ENCODE measurements at places on chromosomes 12 and 14.

DNA sequence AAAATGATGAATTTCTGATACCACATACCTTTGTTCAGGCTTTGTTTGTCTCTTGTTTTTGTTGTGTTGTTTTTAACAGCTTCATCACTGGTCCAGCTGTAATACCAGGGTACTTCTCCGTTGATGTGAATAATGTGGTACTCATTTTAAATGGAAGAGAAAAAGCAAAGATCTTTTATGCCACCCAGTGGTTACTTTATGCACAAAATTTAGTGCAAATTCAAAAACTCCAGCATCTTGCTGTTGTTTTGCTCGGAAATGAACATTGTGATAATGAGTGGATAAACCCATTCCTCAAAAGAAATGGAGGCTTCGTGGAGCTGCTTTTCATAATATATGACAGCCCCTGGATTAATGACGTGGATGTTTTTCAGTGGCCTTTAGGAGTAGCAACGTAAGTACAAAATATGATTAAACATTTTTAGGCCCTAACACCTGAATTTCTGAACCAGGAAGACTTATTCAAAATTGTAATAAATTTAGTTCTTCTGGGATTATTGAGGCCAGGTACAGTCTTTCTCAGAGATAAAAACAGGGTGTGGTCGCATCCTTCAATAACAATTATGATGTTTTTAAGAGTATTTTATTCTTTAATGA lies 22.4 kb downstream of the RXYLT1 start:
- DNase-seq, result no peak

DNA sequence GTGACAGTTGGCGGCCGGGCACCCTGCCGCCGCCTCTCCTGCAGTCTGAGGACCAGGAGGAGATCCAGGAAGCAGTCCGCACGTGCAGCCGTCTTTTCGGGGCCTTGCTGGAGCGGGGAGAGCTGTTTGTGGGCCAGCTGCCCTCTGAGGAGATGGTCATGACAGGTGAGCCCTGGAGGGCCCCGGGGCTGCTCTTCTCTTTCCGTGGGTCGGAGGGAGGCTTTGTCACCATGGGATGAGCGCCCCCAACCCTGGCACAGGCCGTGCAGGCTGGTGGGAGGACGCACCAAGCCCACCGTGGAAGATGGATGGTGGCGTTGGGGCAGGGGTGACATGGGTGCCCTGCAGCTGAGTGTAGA lies 532 bp downstream of the NOC4L start:
- no peak for DNase-seq

- DNase-seq, result no peak
Measured at GRCh38 chr12:2408262-2408661, 355.5 kb downstream of the CACNA1C start.

DNA sequence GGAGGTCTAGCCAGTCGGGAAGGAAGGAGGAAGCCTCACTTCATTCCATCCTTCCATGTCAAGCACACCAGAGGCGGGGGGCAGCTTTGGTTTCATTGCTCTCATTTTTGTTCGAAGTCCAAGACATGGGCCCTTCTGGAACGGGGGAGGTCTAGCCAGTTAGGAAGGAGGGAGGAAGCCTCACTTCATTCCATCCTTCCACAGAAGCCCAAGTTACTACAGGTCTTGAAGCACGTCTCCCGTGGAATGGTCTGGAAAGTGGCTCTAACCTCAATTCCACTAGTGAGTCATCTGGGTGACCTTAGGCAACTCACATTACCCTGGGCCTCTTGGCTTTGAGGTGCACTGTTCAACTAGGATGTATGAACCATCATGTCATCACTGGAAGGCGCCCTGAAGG lies 156.3 kb downstream of the NTF3 start:
- no peak for DNase-seq

DNA sequence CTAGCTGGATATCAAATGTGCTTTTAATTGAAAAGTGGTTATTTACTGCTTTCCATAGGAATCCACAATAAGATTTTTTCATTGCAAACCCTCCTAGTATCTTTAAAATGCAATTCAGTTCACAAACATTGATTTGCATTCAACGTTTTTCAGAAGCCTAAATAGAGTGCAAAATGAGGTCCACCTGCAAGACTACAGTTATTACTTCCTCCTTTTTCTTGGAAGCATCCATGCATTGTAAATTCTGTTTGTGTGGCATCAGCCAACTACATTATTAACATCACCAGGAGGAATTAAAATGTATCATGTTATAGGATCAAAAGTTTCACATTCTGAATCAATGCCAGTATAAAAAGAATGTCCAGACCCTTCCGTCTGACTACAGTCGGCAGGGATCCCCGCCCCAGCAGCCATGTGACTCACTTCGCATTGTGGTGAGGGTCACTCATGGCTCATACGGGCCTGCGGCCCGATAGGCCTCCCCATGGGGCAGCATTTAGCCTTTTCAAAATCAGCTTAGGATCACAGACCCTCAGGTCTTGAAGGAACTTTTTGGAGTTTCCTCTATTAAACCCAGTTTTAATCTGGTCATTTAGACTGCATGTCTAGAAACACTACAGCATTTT lies 46.3 kb downstream of the NTF3 start:
- DNase-seq, result no peak

- no peak for DNase-seq
Measured at GRCh38 chr14:94857950-94858349, 88.0 kb upstream of the GSC start.

DNA sequence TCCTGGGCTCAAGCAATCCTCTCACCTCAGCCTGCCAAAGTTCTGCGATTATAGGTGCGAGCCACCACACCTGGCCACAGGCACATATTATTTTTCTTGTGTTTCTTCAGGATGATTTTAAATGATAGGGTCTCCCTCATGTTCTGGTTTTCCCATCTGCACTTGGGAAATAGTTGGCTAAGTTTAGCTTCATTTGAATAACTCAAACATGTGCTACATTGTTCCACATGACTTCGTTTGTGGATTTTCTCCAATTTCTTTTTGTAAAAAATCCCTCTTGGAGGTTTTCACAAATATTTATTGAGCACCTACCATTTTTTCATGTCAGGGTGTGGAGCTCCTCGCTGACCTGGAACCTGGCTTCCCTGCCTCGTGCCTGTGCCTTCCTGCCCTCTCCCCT lies 55.2 kb upstream of the GNPNAT1 start:
- DNase-seq, result no peak

DNA sequence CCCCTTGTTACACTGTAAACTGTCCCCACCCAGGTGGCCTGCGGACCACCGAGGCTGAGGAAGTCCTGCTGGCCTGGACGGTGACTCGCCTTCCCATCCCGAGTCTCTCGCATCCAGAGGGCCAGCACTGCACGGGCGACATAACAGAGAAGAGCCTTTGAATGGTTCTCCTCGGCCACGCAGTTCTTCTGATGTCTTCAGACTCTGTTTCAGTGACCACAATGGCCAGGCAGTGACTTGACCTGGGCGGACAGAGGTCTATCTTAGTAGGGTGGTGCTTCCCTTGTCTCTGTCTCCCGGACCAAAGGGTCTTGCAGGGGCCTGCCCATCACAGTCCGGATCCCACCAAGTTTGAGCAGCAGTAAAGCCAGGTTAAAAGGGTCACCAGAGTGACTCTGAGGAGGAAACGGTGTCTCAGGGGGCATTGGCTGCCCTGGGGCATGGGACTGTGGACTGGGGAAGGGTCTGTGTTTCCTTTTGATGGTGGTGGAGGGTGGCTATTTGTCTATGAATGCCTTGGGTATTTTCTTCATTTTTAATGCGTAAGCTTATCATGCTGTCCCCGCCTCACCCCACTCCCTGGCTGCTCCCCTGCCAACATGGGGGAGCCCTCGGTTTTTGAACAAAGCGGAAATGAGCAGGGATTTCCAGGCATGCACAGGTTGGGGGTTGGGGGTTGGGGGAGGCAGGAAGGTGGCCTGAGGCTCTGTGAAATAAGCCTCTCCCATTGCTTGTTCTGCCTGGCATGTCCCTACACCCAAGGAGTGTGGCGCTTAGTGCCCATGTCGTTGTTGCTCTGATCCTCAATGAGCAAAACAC lies 10.3 kb downstream of the KRT85 start:
- no peak for DNase-seq

DNA sequence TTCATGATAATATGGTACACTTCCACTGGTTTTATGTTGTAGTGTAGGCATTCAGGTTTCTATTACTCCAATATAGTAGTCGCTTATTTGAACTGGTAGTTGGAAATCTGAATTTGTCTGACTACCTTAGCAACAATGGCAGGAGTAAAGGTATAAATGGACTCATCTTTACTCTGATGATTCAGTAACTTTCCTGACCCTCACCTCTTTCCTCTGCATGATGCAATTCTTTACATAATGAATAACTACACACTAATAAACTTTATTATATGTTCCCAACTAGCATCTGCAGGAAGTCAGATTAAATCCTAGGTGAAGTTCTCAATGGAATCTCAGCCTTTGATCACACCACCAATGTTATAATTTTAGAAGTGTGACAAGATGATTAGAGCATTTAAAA lies 70.5 kb upstream of the ATP2B1 start:
- no peak for DNase-seq

DNA sequence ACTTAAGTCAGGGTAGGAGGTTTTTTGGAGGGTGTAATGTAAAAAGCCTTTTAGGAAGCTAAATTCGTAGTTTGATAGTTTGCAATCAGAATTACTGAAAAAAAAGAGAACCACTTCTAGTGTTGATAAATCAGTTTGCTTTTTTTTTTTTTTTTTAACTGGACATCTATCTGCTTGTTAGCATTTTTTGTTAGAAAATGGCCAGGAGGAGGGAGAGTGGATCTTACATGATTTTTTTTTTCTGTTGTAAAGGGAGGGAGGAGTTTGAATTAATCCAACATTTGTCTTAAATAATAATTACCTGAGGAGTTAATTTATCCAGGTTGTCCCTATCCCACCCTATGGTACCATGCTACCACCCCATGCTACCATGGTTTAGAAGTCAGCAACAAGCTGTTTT lies 1.2 kb downstream of the FBXO34 start:
- no peak for DNase-seq

GRCh38 chr12:48068457-48068856 lies 37.4 kb downstream of the SENP1 start:
- no peak for DNase-seq

DNA sequence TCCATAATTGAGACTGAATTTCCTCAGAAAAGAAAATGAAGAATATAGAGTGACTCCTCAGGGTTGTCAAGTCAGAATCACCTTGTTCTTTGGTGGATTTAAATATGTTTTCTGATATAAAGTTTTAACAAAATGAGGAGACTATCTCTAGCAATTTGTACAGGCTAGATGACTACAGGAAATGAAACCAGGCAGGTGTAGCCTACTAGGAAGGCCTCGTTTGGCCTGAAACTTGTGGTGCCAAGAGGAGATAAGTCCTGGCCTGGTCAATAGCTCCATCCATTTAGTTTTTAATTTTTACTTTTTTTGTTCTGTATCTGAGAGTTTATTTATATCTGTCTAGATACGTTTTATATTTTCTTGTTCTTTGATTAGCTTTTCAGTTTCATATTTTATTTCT lies 41.5 kb downstream of the SNAPC1 start:
- no peak for DNase-seq

GRCh38 chr14:74927225-74927624 lies 4.2 kb upstream of the RPS6KL1 start:
- no peak for DNase-seq

DNA sequence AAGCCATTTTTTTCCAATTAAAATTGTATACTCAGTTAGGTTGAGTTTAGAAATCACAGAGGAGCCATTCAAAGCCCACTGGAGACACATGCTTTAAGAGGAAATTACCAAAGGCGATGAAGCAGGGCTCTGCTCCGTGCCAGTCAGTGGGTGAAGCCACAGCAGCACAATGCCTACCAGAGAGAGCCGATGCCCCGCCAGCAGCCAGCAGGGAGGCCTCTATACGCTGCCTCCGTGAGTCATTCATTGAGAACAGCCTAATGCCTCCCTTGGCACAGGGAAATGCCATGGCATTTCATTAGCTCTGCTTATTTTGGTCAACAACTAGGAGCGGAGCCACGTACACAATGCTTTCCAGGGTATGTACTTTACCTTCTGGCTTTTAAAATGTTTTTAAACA lies 197.8 kb upstream of the FRMD6 start:
- no peak for DNase-seq

DNA sequence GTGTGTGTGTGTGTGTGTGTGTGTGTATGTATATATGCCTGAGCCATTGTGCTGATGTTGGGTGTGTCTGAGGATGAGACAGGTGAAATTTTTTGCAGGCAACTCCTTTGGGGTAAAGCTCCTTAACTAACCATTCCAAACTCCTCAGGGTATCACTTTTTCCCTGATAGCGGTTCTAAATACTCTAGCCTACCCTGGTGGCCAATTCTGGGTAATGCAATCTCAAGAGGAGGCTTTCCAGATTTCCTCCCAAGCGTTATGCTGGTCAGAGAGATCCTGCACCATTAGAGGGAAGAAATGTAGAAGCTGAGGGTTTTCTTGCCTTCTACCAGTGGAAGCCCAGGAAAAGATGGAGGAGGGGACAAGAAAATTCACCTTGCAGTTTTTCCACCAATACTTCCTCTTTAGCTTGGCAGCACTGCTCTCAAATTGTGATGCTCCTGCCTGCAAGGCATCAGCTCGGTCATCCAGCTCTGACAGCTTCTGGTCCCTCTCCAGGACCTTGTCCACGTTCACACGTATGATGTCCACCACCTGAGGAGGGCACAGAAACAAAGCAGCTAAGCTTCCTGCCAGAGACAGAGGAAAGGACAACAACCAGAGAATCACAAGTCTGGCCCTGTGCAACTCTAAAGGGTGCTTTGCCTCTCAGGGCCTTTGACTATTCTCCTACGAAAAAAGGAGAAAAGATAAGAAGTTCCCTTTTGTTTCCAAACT lies 4.9 kb downstream of the VAMP1 start:
- DNase-seq, result no peak

GRCh38 chr12:93237235-93237915 lies 140.3 kb upstream of the NUDT4 start:
- DNase-seq, result no peak

DNA sequence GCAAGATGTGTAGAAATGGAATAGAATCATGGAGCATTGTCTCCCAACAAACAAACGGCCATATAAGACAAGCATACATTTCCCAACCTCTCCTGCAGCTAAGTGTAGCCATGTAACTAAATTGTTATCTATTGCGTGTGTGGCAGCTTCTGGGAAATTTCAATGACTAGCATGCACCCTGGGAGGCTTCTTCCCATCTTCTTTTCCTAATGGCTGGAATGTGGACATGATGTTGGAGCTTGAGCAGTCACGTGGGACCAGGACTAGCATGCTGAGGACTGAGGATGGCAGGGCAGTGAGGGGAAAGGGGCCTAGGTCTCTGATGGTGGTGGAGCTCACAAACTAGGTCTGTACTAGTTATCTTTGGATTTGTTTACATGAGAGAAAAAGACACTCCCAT lies 21.7 kb upstream of the CTDSP2 start:
- DNase-seq, result no peak
